ENCODE measurements at places on chromosomes 4 and X.

DNA sequence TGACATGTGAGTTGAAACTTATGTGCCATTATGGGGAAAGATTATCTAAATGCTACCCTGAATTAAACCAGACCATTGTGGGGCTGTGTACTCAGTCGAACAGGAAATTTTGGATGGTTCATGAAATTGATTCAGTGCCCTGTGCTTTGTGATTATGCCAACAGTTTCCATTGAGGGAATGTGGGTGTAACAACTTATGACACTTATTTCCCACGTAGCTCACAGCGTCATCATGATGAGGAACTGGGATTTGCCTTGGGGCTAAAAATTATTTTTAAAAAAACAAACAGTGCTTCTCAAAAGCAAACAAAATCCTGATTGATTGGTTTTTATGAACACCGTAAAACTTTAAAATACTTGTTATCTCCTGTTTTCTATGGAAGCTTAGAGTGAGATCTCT, 8.3 kb upstream of the CLTRN start:
- no peak for DNase-seq

GRCh38 chrX:45774961-45775360, 574.3 kb upstream of the DIPK2B start:
- DNase-seq, result no peak

GRCh38 chr4:91427171-91427570, 876.6 kb upstream of the GRID2 start:
- no peak for DNase-seq

DNA sequence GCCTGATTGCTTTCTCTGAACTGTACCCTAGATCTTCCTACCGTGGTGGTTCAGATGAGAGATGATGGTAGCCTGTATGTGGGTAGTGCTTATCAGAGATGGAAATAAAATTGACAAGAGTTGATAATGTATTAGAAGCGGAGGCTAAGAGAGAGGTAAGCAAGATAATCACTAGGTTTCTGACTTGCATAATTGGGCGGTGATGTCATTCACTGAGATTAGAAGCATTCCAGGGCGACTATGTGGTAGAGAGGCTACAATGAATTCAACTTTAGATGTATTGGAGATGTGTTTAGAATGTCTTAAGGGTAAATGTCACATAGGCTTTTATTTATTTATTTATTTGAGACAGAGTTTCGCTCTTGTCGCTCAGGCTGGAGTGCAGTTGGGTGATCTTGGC, 415 bp upstream of the TENM3 start:
- DNase-seq, result no peak
